Forelimb muscle (tissue), 1 donor: ENCODE measurements at places on chromosomes 1 and 21.

DNA sequence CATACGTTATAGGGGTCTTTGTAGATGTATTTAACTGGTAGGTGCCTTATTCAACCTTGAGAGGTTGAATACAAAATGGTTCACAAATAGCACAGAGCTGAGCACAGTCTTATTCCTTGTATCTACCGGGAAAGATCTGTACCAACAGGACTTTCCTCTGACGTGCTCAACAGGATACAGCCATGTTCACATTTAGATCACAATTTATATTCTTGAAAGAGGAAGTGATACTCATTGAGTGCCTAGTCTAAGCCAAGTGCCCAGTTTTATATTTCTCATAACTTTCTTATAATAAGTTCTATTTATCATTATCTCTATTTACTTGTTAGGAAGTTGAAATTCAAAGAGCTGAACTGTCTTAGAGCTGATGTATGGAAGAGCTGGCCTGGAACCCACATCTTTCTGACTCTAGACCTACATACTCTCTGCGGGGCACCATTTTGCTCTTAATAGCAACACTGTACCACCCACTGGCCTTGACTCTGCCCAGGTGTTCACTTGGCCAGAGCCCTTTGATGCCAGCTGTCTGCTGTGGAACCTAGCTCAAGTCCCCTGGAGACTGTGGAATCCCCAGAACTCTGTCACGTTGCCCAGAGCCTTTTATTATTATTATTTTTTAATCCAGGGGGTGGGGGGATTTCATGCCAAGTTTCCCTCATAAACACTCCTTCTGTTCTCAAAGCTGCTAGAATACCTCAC, 156.2 kb downstream of the TPR start:
- DNase-seq = no peak

GRCh38 chr1:36406440-36406839, 8.7 kb upstream of the LSM10 start:
- DNase-seq = no peak

GRCh38 chr1:75668813-75669212, 55.7 kb upstream of the ACADM start:
- no peak for DNase-seq

GRCh38 chr1:240074422-240074821, 17.3 kb upstream of the FMN2 start:
- no peak for DNase-seq

GRCh38 chr1:41351262-41352151, 9.7 kb upstream of the FOXO6 start:
- DNase-seq = no peak

GRCh38 chr1:162204823-162205155, 135.3 kb downstream of the NOS1AP start:
- no peak for DNase-seq

DNA sequence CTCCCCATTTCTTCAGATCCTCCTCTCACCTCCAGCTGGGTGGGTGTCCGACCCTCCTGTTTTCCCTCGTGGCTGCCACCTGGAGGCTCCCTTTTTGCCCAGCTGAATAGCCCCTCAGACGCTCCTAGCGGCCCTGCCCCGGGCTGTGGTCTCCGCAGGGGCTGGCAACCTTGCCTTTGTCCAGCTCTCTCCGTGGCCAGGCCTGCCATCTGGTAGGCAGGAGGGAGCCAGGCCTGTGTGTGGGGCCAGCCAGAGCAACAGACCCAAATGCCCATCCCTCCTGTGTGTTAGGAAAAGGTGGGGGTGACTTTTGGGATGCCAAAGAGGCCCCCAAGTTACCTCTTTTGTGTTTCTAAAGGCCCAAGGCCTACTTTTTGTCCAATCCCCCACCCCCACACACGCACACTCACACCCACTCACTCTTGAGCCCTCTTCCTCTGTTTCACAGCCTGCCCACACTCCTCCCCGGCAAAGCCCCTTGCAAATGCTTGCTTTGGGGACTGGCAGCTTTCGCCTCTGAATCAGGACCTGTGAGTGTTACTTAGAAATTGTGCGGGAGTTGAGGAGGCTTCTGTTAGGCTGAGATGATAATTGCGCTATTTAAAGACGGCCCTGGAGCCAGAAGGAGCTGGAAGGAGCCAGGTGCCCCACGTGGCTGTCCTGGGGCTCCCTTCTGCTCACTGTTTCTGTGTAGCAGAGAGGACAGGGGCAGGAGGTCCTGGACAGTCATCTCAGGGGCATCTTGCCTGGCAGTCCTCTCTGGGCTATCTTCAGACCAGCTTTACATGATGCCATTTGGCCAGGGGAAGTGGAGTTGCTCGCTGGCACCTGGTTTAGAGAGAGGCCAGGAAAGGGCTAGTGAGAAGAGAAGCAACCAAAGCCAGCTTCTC, 9.1 kb downstream of the PPFIA4 start:
- DNase-seq = no peak

- no peak for DNase-seq
These were observed 3.4 kb upstream of the PCSK9 start for GRCh38 chr1:55035904-55036303.

- DNase-seq = no peak
These were observed 171.7 kb downstream of the KCNJ6 start for GRCh38 chr21:37744551-37744950.

- DNase-seq = no peak
These were observed 147.7 kb downstream of the CDC42BPA start for GRCh38 chr1:227170361-227171166.

- DNase-seq = no peak
These were observed 110.0 kb downstream of the PAX7 start for GRCh38 chr1:18740617-18741016.

DNA sequence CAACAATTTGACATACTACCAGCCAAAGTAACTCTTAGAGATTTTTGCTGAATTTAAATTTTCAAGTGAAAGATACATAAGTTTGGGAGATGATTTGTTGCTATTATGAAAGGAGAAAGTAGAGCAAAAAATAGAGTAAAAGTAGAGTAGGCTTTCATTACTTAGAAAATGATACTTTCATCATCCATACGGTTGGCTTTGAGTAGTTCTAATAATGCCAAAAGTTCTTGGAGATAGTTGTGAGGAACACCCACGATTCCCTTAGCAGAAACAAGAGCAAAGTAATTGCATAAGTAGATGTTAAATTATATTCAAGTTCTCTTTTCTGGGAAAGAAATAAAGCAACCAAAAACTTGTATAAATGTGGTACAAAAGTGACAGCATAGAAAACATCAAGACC, 95.0 kb upstream of the VAV3 start:
- DNase-seq = peak; percentile 53

- DNase-seq = no peak
These were observed 129.6 kb upstream of the COA6 start for GRCh38 chr1:234243521-234244260.

DNA sequence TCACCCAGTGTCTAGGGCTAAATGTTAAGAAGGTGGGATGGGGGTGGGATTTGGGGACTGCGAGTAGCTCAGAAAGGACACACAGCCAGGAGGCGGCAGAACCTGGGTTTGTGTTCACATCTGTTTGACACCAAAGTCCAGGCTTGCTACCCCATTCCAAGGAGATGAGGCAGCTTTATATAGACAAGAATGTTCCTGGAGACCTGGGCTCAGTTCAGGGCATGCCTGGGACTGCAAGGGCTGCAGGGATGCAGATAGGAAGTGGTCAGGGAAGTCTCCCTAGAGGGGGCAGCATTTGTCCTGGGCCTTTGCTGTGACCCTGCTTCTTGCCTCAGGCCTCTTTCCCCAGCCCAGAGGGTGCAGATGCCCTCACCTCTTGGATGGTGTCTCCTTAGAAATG, 16.3 kb downstream of the PADI3 start:
- DNase-seq = no peak

DNA sequence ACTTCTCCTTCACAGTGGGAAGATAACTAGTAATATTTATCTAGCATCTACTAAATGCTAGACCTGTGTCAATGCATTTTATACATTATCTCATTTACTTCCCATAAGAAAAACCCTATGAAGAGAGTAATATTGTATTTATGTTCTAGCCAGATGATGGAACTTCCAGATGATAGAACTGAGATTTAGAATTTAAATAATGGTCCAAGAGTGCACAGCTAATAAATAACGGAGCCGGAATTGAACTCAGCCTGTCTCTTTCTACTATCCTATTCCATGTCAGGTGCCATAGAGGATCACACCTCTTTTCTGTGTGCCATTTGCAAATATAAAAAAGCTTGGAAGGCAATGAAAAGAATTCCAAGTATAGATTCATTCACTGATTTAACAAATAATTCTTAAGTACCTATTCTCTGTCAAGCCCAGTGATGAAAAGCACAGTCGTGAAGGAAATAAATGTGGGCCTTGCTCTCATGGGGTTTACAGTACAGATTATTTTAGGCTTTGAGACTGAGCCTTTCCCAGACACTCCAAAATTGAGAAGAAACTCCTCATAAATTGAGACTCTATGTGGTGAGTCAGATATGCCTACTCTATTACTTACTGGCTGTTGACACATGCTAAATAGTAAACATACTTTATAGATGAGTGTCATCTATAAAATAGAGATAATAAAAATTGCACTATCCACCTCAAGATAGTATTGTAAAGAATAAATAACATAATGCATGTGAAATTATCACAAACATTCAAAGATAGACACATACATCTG, 378.0 kb upstream of the PRMT6 start:
- DNase-seq = no peak

GRCh38 chr1:6588128-6588892, 8.5 kb downstream of the ZBTB48 start:
- no peak for DNase-seq

- peak; percentile 14 for DNase-seq
These were observed 3.8 kb downstream of the PTAFR start for GRCh38 chr1:28172713-28173150.

DNA sequence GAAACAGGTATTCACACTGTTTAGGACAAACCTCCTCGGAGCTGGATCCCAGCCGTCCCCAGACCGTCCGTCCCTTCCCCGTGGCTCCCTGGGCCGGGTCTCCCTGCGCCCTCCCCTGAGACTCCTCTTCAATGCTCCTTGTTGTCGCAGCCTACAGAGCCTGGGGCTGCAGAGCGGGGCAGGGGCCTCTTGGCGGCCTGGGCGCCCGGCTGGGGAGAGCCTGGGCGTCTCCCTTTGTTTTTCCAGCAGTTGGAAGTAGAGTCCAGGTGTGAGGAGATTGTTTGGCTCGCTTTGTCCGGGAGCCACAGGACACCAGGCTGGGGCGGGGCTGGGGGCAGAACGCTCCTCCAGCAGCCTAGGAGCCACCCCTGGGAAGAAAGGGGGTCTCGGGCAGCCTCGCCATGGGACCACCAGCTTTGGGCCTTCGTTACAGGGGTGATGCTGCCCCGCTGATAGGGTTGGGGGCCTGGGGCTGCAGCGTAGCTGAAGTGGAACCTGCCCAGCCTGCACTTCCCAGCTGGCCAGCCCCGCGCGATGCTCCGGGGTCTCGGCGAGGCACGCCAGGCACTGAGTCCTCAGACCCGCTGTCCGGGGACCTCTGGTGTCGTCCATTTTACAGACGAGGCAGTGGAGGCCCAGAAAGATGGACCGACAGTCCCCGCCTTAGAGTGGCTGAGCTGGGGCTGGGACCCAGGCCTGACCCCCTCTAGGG, 66.9 kb downstream of the PRDM16 start:
- no peak for DNase-seq

DNA sequence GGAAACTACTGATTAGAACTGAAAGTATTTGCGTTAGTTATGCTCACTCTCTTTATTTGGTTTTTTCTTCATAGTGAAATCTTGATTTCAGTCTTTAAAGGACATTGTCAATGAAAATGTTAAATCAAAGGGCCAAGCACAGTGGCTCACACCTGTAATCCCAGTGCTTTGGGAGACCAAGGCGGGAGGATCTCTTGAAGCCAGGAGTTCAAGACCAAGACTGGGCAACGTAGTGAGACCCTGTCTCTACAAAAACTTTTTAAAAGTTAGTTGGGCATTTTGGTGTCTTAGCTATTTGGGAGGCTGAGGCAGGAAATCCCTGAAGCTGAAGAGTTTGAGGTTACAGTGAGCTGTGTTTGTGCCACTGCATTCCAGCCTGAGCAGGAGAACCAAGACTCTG, 13.6 kb downstream of the RLF start:
- DNase-seq = no peak

- no peak for DNase-seq
These were observed 648.9 kb upstream of the CXADR start for GRCh38 chr21:16863908-16864307.

DNA sequence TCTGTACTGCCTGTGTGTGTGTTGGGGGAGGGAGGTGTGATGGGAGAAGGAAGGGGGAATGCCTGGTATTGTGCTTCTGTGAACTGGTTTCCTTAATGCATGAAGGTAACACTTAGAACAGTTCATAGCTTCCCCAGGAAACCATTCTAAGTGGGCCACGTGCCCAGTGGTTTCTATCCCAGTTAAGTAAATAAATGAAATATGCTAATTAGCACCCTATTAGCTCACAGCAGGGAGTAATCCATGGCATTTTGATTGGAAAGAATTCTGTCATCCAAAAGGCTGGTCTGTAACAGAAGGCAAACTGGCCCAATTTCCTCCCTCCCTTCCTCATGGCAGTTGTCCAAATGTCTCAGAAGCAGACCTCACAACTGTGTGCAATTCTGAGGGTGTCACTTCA, 199.3 kb downstream of the TTLL7 start:
- DNase-seq = no peak

GRCh38 chr1:201619513-201619912, 80.6 kb downstream of the NAV1 start:
- DNase-seq = no peak

GRCh38 chr1:54462597-54463258, 56.5 kb upstream of the SSBP3 start:
- DNase-seq = no peak

DNA sequence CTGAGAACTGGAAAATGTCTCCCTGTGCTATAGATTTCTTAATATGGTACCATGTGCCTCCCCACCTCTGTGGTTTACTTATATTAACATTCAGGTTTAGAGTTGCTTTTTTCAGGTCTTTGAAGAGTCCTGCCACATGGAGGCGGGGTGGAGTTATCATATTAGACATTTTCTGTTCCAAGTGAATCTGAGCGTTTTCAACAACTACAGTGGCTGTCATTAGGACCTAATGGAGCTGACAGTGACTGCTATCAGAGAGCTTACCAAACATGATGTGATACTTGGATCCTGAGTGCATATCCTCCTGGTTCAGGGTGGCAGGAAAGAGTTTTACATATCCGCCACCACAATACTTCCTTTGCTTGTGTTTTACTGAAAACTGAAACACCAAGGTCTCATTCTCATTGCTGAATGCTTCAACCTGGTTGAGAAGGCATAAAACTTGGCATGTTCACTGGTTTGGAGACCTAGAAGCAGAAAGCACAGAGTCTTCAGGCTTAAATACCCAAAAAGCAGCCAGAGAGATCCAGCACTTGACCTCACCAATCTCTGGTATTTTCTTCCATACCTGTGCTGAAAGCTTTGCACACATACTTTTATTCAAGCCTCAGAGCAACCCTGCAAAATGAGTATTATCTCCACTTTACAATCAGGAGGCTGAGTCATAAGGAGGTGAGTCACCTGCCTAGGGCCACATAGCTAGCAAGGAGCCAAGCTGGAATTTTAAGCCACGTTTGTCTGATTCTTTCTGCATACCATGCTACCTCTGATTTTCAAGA, 47.4 kb upstream of the OSBPL9 start:
- no peak for DNase-seq

GRCh38 chr1:54461731-54462596, 55.8 kb upstream of the SSBP3 start:
- no peak for DNase-seq

- no peak for DNase-seq
These were observed 34.1 kb downstream of the BMP8A start for GRCh38 chr1:39525366-39526165.

GRCh38 chr1:108933944-108934343, 29.3 kb downstream of the CLCC1 start:
- no peak for DNase-seq
